ENCODE measurements at places on chromosomes 3 and 15.

DNA sequence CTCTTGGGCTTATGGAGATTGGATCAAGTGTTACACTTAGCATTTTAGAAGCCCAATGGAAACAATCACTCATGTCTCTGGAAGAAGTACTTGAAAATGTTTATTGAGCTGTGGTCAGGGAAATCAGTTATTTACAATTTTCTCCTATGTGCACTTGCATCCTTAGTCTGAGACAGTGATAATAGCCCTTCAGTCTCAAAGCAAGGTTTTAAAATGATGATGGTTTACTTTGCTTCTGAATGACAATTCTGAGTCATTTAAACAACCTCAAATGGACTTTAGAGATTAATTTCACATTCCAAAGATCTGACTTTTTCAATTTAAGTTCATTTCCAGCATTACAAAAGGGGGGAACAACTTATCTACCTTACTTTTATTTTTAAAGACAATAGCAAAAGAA is 20.1 kb downstream of the TIPARP start:
- DNase-seq = no peak

DNA sequence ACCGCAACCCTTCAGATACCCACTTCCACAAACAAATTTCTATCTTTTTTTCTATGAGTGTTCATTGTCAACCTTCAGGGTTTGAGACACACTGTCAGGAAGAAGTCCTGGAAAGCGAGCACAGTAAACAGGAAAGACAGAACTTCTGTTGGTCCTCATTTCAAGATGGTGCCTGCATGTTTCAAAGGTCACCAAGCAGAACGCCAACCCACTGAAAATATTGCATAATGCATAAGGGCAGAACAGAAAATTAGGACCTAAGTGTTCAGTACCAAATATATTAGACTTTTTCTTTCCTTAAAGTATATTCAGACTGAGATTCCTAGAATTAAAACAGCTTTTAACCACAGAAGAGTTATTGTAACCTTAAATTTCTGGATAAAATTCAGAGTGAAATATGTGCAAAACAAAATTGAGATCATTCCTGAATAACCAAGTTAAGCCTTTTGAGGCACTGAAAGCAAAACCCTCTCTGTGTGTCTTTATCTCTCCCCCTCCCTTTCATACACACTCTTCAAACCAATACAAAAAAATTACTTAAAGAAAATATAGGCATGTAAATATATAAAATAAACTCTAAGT is 387.8 kb upstream of the THBS1 start:
- no peak for DNase-seq

DNA sequence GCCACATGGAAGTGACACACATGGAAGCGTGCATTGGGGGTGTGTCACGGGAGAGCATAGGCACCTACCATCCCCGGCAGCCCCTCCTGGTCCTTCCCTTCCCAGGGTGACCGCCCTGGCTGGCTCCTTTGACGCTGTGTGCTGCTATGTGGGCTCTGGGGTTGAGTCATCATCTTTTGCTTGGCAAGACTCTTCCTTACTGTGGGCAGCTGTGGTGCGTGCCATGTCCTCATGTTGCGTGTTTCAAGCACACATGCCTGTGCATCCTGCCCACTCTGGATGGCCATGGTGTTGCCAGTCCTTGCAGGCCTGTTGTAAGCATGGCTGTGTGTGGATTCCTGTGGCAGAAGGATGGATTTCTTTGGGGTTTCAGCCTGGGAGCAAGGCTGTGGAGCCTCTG is 14.0 kb downstream of the PLXNA1 start:
- no peak for DNase-seq

DNA sequence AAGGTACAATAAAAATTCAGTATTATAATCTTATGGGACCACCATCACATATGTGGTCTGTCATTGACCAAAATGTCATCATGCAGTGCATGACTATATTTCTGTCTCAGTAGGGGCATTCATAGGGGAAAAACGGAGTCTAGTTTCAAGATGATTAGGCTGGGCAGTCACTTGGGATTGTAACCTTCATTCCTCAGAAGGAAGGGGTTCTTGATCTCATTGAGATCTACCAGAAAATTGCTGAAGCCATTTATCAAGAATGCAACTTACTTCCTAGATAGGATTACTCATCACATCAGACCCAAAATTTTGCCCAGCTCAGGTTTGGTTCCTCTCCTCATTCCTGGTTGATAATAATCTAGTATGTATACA is 37.3 kb downstream of the BTD start:
- no peak for DNase-seq

DNA sequence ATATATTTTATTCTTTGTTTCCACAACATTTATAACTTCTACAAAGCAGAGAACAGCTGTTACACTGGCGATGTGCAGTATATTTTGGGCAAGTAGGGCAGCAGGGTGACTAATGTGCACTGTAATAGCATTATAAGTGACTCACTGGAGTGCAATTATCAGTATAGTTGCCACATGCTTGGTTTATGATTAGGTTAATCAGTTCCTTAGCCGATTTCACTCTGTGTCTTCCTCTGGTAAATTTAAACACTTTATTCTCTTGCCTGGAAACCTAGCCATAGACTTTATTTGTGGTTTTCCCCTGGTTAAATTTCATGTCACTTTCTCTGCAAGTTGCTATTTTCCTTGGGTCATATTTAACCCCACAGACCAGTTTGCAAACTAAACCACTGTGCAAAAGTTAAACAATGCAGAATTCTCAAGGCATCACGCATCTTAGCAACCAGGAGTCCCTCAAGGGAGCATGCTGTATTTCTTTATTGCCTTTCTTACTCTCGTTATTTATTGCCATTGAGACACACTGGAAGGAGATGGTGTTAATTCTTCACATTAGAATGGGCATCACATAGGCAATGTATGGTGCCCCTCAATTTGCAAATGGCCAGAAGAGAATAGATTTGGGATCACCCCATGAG is 690.2 kb upstream of the DPPA4 start:
- DNase-seq = no peak

DNA sequence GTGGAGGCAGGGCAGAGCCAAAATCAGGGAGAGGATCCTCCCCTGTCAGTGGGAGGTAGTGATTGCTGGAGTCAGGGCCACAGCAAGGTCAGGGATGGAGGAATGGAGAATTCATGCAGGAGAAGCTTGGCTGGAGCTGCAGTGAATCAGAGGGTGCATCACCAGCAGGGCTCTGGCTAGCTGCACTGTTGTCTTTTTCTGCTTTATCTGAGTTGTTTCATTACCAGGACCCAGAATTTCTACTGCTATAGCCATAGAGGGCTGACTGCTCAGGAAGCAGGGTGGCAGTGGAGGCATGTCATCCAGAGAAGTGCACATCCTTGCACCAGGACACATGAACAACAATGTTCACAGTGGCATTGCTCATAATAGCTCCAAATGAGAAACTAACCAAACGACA is 113.5 kb upstream of the GALNT15 start:
- DNase-seq = no peak

- no peak for DNase-seq
Observed at GRCh38 chr15:90762109-90762508, 45.0 kb downstream of the BLM start.

GRCh38 chr3:41436983-41437382 is 237.7 kb downstream of the CTNNB1 start:
- no peak for DNase-seq

GRCh38 chr3:10940106-10940505 is 52.4 kb upstream of the SLC6A1 start:
- no peak for DNase-seq

DNA sequence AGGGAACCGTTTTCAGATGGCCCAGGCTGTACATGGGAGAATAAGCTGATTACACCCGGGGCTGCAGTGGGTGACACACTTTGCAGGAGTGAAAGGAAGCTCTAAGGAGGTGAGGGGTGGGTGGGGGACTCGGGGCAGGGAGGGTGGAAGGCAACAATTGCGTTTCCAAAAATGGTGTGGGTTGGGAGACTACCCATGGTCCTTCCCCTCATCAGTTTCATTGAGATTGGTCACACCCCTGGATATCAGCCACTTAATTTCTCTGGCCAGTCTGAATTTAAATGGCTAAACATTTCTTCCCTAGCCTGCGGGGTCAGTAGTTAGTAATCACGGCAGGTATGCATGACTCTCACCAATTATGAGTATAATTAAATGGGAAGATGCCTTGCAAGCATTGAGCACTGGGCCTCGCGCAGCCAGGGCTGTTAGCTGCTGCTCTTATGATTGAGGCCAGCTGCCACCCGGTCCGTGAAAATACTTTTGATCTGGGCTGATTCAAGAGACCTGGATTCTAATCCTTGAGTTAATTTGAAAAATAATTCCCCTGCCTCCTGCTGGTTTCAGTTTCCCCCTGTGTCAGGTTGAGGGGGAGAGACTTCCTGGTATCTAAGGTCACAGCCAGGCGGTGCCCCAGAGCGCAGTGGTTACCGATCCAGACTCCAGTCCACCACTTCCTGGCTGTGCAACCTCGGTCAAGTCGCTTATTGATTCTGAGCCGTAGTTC is 23.3 kb downstream of the SLC6A6 start:
- no peak for DNase-seq

- DNase-seq = no peak
Observed at GRCh38 chr3:196054661-196055060, 27.2 kb downstream of the TFRC start.

GRCh38 chr15:90214553-90215196 is 13.5 kb downstream of the SEMA4B start:
- no peak for DNase-seq

DNA sequence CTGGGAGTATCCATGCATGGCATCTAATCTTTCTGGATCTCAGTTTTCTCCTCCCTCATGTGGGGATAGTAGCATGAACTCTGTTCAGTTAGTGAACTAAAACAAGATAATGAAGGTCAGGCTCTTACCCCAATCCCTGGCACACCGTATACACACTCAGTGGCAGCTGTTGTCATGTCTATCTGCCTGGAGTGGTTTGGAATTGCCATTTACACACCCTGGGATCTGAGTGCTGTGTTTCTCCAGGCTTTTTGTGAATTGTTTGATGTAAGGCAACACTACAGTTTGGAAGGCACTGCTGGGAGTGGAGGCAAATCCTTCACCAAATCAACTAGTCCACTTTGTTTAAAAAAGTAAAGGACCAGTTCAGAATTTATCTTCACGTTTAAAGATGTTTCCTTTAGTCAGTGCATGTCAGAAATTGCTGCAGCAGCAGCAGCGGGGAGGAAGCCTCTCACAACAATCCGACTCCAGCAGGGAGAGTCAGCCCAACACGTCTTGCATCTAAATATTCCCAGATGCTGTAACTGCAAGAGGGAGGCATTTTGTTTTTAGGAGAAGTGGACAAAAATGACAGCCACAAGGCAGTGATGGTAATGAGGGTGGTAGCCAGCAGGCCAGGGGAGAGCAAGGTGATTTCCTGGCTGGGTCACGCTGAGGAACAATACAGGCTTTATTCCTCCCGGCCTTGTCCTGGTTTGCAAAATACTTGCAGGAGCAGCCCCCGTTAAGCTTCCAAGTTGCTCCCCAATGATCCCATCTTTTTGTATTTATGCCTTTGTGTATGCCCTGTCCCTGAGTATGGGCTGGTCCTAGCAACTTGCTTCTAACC is 128.5 kb upstream of the LRIG1 start:
- no peak for DNase-seq

DNA sequence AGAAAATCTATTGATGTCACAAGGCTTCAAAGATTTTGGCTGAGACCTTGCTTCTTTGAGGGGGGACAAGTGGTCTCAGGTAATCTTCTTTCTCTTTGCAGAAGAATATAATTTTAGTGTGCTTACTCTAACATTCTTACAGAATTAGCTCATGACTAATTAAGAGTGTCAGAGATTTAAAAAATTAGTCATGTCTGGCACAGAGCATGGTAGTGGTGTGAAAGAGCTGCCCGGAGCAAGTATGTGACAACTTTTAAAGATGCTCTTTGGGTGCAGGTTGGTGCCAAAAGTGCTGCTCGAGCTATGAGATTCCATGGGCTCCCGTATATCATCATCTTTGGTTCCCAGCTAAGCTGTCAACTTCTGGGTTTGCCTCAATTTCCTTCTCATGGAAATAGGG is 31.1 kb downstream of the CYP19A1 start:
- no peak for DNase-seq

GRCh38 chr15:74641151-74641550 is 25.5 kb downstream of the CLK3 start:
- no peak for DNase-seq

- DNase-seq = no peak
Observed at GRCh38 chr3:42711491-42712343, 9.1 kb upstream of the HHATL start.

DNA sequence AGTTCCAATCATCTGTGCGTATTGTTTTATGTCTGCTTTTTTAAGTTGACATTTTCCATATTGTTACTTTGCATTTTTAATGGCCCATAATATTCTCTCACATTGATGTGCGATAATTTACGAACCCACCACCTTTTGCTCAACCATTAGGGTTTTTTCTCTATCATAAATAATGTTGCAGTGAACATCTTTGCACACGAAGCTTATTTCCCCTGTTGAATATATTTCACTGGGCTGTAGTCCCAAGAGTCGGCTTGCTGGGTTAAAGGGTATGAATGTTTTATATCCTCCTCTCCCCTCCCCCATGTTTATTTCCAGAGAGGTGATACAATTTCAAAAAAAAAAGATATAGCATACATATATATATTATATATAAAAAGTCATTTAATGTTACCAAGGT is 272.7 kb upstream of the RGMA start:
- no peak for DNase-seq

DNA sequence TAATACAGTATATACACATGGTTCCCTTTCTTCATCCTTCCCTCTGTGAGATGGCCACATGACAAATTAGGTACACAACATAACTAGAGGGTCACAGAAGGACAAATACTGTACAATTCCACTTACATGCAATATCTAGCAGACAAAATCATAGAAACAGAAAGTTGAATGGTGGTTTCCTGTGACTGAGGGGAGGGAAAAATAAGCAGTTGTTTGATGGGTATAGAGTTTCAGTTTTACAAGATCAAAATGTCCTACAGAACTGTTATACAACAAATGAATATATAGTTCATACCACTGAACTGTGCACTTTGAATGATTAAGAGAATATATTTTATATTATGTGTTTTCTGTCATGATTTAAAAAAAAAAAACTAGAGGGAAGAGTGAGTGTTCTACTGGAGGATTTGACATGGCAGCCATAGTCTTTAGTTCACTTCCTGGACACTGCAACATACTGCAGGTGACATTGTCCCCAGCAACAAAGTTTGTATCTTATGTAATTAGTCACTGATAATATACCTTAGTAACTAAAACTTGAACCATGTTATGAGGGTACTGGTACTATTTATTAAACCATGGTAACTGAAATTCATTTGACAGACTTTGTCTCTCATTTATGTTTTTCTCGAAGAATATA is 37.2 kb downstream of the CCDC54 start:
- DNase-seq = no peak

GRCh38 chr3:95899494-95899893 is 914.9 kb upstream of the EPHA6 start:
- DNase-seq = no peak

DNA sequence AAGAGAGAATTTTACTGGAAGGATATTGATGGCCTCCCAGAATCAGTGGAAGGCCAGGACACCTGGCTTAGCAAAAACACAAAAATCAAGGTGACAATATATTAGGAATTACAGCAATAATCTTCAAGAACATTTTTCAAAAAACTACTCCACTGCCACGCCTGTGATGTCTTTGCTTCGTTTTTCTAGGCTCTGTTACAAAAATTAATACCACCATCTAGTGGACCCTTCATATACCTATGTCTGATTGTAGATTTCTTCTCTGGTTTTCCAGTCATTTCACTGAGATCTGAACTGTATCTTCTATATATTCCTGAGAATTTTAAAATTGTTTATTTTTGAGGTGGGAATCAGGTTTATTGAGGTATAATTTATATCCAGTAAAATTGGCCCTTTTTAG is 5.6 kb upstream of the SLC33A1 start:
- DNase-seq = no peak

Measured in stimulated activated CD8-positive, alpha-beta memory T cell treated with anti-CD3 and anti-CD28 coated beads, Interleukin-2, amount 100 ng/mL, for 1 hour (primary cell).